ENCODE measurements at places on chromosomes 4 and X.
A peak's percentile ranks its signal among the peaks of the same experiment; 100 is the strongest.

- no peak for DNase-seq
These were observed 66.3 kb upstream of the NUDT6 start for GRCh38 chr4:122988696-122989095.

DNA sequence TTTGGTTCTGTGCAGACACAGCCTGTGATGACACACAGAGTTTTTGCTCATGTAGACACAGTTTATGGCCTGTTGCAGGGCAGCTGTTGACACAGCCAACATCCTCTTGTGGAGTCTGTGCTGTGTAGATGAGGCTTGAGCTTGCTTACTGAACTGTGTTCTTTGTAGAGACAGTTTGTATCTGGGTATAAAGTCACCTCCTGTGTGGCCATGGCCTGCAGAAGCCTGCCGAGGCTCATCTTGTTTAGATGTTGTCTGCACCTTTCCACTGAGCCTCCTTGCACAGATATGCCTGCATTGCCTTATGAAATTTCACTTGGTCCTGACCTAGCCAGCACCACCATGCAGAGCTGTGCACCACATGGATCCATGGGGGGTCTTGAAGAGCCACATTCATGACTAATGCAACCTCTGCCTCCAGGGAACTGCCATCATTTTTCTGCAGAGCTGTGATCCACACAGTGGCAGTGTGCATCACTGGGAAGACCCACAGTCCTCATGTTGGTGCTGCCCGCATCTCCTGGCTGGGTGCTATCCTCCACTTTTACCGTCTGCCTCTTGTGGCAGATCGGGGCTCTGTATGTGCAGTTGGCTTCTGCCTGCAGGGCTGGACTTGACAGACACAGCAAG, 198.0 kb upstream of the MAMLD1 start:
- DNase-seq = no peak

GRCh38 chr4:88070031-88070430, 62.6 kb downstream of the PKD2 start:
- no peak for DNase-seq

- no peak for DNase-seq
These were observed 1345.5 kb downstream of the TECRL start for GRCh38 chr4:63063760-63064159.

GRCh38 chr4:24991015-24991414, 39.7 kb downstream of the LGI2 start:
- no peak for DNase-seq

- peak; percentile 5 for DNase-seq
These were observed 1.5 kb upstream of the NR3C2 start for GRCh38 chr4:148443512-148444295.

DNA sequence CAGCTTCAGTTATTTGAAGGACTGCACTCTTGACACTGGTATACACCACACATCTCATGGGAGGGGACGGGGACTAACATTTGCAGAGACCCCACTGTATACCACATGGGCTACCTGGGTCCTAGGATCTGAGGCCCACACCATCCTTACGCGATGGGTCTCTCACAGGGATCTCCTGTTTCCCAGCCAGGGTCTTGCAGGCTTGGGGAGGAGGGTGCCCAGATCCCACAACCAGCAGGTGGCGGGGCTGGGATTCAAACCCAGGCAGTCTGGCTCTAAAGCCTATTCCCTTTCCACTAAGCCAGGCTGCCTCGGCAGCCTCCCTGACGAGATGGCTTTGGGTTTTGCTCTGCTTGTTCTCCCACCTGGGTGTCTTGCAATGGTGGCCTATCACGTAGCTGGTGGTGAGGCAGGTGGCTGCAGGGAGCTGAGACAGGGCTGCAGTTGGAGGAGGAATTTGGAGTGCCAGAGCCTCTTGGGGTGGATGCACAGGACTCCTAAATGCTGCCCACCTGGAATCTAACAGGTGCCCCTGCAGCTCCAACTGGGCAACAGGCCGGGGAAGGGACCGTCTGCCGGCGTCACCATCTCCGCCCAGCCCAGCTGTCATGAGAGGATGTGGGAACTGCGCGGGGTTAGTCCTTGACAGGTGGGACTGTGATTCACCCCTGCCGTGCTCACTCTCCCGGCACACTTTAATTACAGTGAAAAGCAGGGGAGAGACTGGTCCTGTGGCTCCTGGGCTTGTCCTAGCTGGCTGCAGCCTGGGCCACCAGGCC, 110.7 kb downstream of the PSAPL1 start:
- DNase-seq = no peak

DNA sequence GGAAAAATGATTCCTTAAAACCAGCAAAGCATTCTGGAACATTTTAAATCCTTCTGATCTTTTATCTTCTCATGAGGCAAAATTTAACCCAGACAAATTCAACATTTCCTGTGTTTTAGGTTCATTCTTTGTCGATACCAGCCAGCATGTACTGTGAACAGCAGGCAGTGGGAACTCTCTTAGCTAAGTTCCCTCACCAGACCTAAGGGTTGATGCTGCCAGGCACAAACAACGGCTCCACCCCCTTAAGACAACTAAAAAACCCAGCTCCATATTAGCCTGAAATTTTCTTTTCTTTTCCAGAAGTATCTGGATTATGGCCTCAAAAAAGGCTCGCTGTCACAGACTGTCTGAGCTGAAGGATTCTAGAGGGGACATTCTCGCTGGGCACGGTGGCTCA, 2.4 kb upstream of the RBM47 start:
- DNase-seq = no peak

DNA sequence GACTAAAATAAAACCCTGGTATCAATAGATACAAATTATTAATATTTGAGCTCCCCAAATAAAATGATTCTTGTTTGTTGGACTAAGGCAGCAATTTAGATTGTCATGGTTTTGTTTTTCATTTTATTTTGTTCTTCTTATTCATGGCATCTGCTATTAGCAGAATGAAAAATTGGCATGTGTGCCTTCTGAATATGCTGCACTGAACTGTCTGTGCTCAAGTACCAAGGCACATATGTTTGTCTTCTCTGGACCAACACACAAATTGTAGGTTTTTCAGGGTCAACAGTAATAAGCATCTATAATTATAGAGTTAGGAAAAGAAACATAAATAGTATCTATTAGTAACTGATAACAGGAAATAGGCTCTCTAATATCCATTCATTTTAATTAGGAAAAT, 121.1 kb downstream of the BANK1 start:
- DNase-seq = no peak

DNA sequence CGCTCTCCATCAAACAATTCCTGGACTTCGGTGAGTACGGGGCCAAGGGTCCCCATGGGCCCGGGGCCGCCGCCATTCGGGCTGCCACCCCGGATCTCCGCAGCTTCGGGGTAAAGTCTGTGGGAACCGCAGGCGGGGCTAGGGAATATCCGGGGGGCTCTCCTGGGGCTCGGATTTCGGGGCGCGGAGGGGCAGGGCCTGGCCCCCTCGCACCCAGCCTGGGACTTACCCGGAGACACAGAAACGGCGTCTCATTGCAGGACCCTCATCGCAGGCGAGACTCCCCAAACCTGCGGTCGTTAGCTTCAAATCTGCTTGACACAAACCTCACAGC, 413 bp downstream of the PDK3 start:
- DNase-seq = no peak

DNA sequence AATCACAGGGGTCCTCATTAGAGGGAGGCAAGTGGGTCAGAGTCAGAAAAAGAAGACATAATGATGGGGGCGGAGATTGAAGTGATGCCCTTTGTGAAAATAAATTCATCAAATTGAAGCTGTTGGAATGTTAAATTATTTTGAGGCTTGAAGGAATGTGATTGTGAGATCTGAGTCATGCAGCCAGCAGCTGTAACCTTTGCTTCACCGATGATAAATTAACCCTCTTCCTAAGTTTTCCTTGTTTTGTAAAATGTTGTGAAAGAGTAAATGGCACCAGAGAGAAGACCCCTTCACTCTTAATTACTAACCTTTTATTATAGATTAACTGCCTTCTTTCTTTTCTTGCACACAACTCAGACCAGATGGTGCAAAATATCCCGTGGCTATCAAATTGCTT, 47.7 kb upstream of the FAM9A start:
- DNase-seq = no peak

GRCh38 chr4:20672262-20672661, 28.0 kb upstream of the PACRGL start:
- no peak for DNase-seq

DNA sequence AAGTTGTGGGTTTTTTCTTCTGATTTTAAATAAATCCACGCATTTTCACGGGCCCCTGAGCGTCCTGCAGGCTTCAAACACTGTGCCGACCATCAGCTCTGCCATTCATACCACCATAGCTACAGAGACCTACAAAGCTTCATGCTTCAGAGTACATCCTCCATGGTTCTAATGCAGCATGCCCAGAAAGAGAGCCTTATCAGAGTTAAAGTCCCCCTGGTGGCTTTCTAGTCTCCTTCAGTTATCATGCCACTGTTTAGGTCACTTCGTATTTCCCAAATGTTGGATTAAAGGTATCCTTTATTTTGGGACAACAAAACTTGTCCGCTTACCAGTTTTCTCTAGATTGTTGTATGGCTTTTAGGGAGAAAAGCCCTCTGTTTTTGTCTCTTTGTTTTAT, 66.7 kb upstream of the VCX2 start:
- DNase-seq = no peak

- DNase-seq = no peak
These were observed 448.6 kb upstream of the TECRL start for GRCh38 chr4:64857815-64858214.

DNA sequence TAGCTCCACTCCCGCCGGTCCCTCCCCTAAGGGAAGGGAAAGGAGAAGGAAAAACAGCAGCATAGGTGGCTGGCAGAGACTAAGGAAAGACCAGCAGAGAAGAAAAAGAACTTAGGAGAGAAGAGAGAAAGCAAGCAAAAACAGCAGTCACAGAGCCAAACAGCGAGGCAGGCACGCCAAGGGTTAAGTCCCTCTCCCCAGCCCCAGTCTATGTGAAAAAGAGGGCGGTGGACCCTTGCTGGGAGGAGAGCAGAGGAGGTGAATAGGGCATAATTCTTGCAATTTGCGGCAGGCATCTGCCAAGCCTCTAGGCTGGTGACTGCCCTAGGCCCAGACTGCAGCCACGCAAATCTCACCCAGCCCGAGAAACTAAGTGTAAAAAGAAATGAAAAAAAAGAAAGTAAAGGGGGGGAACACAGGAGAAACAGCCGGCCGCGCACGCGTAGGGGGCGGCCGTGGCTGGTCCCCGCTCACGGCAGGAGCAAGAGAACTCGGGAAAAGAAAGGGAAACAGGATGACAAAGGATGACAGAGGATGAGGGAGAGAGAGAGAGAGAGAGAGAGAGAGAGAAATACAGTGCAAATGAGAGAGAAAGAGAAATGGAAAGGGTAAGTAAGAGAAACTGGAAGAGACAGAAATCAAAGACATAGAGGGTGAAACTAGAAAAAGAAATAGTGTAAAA, 48.6 kb downstream of the MAGEA9 start:
- no peak for DNase-seq

DNA sequence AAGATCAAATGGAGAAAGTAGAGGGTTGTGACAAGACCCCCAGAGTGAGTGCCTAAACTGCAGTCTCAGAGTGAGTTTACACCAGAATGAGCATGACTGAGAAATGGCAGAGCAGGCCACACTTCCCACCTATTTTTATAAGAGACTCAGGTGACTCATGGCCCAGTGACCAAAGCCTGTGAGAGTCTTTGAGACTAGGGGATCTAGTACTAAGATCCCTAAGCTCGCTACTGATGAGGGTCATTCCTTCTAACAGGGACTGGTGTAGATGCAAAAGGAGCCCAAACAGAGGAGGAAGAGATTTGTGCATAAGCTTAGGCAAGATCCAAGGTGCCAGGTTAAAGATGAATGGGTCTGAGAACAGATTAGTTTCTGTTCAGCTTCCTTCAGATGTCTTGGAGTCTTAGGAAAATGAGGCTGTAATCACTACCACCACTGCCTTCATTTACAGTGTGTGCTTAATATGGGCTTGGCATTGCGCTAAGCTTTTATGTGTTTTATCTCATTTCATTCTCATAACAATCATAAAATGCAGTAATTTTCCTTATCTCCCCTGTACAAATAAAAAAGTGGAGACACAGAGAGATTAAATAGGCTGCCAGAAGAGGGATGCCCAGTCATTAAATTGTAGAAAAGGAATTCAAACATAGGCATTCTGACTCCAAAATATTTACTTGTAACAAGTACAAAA, 62.8 kb downstream of the RWDD4 start:
- no peak for DNase-seq

DNA sequence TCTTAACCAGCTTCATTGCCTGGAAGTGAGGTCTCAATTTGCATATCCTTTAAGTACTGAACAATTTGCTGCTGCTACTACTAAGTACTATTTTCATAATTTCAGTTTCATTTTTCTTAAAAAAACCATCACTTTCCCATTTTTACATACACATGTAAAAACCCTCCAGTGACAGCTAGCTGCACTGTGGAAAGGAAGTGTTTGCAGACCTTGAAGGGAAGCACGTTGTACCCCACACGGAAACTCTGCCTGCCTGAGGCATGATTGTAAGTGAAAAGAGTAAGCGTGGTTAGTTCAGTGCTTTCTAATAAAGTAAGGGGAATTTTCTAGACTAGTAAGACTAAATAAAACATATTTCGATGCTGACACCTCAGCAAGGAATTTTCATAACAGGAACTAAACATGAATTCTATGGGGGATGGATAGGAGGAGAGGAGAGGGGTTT, 103.6 kb downstream of the RAPGEF2 start:
- peak; percentile 13 for DNase-seq

DNA sequence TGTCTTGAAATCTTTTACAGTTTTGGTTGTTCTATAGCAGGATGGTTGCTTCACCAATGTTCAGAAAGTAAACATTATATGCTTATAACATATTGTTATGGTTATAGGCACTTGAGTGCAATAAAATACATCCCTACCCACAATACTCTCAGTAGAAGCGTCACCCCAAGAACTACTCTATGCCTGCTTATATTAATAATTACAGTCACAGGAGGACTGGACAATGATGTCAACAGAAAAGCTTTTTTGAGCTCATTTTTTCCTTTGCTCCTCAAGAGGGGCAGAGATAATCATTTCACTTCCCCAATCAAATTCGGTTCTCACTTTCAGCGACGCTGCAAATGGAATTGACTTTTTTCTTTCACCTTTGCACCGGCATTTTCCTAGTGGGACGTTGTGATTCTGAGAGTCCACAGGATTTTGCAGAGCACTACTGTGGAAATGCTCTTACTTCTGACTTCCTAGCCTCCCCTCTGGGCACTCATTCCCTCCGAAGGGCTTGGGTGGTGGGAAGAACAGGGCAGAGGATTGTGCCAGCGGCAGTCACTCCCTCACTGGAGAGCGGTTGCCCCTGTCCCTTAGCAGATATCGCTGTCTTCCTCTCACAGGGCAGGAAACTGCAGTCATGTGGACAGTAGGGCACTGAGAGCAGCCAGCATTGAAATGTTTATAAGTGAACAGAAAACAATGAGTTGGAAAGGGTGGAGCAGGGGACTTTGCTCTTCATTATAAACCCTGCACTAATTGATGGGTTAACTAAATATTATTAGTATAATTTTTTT, 24.9 kb upstream of the SGMS2 start:
- DNase-seq = no peak

DNA sequence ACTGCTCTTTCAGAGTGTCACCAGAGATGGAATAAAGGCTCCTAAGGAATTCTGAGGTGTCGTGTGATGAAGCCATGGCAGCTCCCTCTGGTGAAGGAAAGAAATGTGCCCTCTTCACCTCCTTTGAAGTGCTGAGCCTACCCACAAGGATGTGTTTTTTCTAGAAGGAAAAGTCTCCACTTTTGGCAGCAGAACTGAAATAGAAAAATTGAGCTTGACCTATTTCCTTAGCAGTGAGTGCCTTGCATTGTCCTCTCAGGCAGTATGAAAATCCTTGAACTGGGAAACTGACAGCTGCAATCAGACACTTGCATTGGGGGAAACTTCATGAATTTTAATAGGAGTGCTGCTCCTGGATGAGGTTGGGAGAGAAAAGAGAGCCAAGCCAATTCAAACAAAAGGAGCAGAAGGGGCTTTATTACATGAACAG, 95.2 kb downstream of the DCLK2 start:
- DNase-seq = no peak

All from stimulated activated CD4-positive, alpha-beta T cell treated with anti-CD3 and anti-CD28 coated beads, Interleukin-1b, Interleukin-23, amount 100 ng/mL, for 1 hour (primary cell).